Body of pancreas (tissue), 4 donors: ENCODE measurements at places on chromosomes 2 and 18. TPM values are rescaled to one million over a fixed set of nuclear protein-coding genes. Genes with fewer than 3 reads are reported as not detected.

The PLGLB2 gene
- total RNA-seq, result not detected

The RIT2 gene
- total RNA-seq, result not detected

DNA sequence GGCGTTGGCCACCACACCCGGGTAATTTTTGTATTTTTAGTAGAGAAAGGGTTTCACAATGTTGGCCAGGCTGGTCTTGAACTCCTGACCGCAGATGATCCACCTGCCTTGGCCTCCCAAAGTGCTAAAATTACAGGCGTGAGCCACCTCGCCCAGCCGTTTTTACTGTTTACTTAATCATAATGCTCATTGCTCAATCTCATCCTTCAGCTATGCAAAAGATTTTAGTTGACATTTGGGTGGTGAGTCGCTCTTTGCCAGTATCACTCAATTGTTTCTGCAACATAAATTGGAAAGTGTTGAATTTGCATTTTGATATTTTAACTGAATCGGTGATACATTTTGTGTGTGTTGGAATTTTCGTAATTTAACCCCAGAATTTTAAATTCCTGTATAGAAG is 7.8 kb upstream of the ZNF532 start:
- H3K4me1 ChIP-seq, result no peaks in the 10 kb centered on the region
- no peaks in the 10 kb centered on the region for H3K27me3 ChIP-seq
- no peak overlapping the region for H3K27ac ChIP-seq
- no peak overlapping the region for H3K4me3 ChIP-seq
- DNase-seq, result no peak

DNA sequence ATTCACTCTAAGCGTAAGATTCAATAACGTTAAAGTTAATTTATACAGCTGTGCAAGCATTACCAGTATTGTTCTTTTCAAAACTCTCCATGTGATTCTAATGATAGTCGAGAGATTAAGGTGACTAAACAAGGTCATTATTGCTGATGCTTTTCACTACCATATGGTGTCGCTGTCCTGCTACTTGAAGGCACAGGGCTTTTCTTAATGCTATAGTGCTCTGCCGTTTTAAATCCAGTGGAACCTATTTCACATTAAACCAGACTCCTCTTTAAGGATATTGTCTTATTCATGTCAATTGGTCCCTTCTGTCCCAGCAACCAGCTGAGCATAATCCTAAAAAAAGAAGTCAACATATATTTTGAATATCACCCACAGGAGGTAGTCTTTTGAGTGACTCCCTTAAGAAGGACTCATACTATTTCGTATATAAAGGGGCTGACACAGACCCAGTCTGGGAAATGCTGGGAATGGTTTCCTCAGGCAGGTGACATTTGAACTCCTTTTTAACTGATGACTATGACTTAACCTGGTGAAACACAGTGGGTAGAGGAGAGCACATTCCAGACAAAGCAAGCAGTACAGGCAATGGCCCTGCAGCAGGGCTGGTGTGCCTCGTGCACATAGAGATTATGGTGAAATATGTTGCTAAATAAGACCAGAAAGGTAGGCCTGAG is 53.9 kb upstream of the CYTIP start:
- H3K4me1 ChIP-seq, result no peaks in the 10 kb centered on the region
- H3K36me3 ChIP-seq, result no peaks in the 10 kb centered on the region
- H3K4me3 ChIP-seq, result no peak overlapping the region
- no peak overlapping the region for H3K27ac ChIP-seq
- H3K27me3 ChIP-seq, result no peaks in the 10 kb centered on the region

The CNTNAP5 gene
- total RNA-seq, result 0.26 TPM

DNA sequence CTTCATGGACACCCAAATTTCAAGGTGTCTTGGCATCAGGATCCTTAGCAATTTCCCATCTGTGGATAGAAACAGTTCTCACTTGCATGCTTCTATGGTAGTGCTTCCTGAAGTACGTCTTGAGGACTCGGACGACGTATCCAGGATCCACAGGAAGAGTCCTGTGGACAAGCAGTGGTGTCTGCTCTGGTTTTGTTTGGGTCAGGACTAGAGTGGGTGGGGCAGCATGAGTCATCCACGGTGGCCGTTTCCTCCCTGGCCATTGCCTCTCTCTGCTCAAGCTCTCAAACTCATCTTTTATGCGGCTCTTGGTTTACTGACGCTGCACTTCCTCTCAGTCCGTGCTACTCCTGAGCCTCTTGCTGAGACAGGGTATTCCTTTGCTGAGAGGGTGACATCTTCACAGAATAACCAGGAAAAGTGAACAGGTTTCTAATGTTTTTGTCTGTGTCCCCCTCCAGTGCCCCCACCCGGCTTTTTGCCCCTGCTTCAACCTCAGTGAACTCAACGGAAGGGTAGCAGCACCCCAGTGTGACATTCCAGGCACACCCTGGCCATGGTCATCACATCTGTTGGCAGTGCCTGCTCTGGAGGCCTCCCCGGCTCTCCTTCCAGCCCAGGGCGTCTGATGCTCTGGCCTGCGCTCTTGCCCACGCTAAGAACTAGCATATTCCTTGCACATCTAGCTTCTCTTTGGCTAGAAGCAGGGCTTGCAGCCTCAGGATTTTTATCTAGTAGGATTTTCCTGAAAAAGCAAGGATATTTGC is 62.2 kb downstream of the ARMC9 start:
- peaks cover 8% of the 10 kb centered on the region for H3K4me1 ChIP-seq
- no peak overlapping the region for H3K4me3 ChIP-seq
- DNase-seq, result no peak
- H3K27me3 ChIP-seq, result no peaks in the 10 kb centered on the region
- H3K27ac ChIP-seq, result no peak overlapping the region
